Activated CD8-positive, alpha-beta memory T cell treated with anti-CD3 and anti-CD28 coated beads, Interleukin-2, amount 50 U/mL, for 48 hours (primary cell): ENCODE measurements at places on chromosomes 6 and 20.

- DNase-seq = no peak
These were observed 449.7 kb upstream of the SULF2 start for GRCh38 chr20:48234951-48235350.

DNA sequence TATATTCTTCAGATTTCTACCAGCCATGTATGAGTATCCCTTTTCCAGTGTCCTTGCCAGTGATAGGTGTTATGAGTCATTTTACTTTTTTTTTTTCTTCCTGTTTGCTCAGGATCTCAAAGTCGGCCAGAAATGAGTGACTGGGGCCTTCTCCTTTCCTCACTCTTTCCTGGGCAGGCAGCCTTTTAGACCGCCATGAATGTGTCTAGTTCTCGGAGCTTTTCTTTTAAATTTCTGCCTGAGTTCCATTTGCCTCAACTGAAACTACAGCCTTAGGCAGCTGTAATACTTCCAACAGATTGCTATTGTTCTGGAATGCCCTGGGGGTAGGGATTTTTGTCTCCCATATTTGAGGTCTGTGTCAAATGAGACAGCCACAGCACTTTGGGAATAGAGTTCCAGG lies 83.7 kb downstream of the STXBP5 start:
- no peak for DNase-seq

DNA sequence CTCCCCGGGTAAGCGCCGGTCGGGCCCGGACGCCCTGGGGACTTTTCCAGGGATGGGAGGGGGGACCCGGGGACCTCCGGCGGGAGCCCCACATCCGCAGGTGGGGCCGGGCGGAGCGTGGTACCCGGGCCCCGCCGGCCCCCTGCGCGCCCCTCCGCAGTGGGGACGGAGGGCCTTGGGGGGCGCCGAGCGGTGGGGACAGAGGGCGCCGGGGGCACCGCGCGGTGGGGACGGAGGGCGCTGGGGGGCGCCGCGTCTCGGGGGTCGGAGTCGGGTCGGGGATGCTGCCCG lies 270 bp downstream of the PLEKHG1 start:
- no peak for DNase-seq

DNA sequence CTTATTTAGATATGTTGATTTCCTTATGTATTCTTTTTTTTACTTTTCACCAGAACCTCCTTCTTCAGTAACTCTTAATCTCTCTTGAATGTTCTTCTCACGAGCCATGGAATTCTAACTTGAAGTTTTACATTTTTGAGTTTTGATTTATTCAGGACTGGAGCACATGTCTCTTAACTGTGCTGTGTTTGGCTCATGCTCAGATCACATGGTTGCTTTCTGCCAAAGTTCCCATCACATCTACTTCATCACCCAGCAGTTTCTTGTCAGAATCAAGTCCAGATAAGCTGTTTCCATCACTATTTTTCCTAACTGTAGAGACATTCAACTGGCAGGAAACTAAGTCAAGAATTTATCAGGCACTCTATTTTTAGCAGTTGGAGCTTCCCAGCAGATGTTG lies 31.7 kb downstream of the SLC35A1 start:
- no peak for DNase-seq

DNA sequence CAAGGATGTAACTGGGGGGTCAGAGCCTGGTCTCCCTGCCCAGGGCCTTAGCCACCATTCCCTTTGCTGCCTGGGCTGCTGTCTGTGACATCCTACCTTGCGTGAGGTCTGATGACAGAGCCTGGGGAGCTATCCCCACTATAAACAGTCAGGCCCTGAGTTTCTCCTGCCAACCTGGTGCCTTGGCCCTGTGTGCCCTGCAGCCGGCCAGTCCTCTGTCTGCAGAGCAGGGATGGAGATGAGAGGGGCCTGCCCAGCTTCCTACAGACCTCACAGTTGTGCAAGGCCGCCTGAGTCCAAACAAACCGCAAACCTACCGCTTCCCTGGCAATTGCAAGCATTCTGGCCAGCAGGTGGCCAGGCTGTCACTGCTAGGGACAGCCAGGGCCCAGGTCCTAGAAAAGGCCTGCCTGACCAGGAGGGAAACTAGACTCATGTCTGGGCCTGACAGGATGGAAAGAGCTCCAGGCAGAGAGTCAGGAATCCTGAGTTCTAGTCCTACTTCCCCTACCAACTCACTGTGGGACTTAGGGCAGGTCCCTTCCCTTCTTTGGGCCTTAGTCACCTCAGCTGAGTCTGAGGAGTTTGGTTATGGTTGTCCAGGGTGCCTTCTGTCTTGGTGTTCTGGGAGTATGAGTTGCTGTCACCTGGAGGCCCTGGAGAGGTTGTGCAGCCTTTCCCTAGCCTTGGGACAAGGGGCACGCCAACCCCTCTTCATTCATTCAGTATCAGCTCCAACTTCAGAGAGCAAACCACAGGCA lies 86.2 kb downstream of the VEGFA start:
- DNase-seq = no peak

GRCh38 chr6:46437671-46438221 lies 53.5 kb downstream of the RCAN2 start:
- DNase-seq = no peak

DNA sequence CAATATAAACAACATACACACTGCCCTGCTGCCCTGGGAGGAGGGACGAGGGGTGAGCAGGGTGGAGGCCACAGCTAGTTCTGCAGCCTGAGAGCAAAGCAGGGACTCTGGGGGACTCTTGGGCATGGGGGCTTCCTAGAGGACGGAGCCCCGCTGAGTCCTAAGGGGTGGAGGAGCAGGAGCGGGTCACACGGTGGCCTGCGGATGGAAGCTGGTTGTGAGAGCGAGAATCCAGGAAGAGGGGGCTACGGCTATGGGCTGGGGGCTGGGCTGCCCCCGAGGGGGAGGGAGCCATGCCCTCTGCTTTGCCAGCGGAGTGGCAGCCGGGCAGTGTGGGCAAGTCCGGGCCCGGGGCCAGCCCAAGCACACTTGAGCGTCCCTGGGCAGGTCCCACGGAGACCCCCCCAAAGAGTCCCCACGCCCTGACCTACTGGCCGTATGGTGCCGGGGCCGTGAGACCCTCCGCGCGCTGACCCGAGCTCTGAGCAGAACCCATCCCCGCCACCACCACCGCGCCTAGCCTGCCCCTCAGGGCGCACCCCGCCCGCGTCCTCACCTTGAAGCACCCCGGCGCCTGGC lies 369 bp downstream of the ADAM33 start:
- DNase-seq = no peak

GRCh38 chr6:146850238-146850896 lies 251.6 kb downstream of the ADGB start:
- DNase-seq = no peak

DNA sequence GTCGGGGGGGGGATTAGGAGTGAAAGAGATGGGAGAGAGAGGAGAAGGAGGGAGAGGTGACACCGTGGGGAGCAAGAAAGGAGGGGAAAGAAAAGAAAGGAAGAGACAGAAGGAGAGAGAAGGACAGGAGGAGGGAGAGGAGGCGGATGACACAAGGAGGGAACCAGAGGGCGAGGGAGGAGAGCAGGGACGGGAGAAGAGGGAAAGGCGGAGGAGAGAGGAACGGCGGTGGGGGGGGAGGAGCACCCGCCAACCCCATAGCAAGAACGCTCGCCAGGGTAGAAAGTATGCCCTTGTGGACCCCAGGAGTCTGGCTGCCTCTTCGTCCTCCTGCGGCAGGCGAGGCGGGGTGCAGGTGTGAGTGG lies 4.5 kb upstream of the INSM1 start:
- no peak for DNase-seq

DNA sequence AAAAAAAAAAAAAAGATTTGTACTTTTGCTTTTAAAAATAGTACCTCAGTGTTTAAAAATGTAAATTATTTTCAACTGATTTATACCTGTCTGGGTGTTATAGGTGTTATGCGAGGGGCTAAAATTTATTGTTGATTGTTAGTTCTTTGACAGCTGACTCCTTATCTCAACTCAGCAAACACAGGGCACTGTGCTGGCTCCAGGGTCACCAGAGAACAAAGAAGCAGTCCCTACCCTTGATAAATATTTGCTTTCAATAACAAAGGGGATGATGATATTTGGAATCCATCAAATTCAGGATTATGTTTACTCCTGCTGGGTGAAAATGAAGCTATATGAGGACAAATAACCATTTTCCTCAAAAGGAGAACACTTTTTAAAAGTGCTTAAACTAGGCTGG lies 34.2 kb upstream of the KAT14 start:
- DNase-seq = no peak

- no peak for DNase-seq
These were observed 162.4 kb downstream of the FRK start for GRCh38 chr6:115898246-115898645.

GRCh38 chr6:73252703-73253102 lies 10.3 kb downstream of the KHDC1 start:
- no peak for DNase-seq

GRCh38 chr6:104162036-104162669 lies 697.6 kb downstream of the HACE1 start:
- no peak for DNase-seq
